ENCODE measurements at places on chromosomes 2 and 18. TPM values are rescaled to one million over a fixed set of nuclear protein-coding genes. Genes with fewer than 3 reads are reported as not detected.

RGPD8 gene
- total RNA-seq, result 9.5 TPM

DNA sequence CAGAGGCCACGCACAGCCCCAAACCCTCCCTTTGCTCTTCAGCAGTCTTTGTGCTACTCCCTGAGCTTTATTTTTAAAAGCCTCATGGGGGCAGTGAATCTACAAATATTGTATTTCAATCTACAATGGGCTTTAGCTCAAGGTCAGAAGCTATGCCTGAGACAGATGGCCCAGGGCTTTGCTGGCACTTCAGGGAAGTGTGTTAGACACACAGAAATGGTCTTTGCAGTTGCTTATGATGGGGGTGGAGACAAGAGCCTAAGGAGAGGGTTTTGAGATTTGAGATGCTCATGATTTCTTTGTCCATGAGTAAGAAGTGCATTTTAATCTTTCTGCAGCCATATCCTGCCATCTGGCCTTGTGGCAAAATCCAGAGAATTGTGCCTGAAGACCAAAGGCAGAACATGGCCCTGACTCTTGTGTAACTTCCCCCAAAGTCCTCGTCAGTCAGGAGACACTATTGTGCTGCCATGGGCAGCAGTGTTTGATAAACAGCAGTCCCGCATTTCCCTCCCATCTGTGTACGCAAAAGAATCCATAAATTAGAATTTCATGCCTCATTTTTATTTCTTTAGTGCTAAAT, 92.6 kb downstream of the VAPA start:
- no peak for DNase-seq

- DNase-seq, result no peak
Measured at GRCh38 chr2:121297217-121297830, 12.3 kb upstream of the TFCP2L1 start.

- DNase-seq, result no peak
Measured at GRCh38 chr2:128636802-128637147, 318.1 kb upstream of the HS6ST1 start.

- no peak for DNase-seq
Measured at GRCh38 chr2:163665817-163666216, 70.0 kb downstream of the FIGN start.

DNA sequence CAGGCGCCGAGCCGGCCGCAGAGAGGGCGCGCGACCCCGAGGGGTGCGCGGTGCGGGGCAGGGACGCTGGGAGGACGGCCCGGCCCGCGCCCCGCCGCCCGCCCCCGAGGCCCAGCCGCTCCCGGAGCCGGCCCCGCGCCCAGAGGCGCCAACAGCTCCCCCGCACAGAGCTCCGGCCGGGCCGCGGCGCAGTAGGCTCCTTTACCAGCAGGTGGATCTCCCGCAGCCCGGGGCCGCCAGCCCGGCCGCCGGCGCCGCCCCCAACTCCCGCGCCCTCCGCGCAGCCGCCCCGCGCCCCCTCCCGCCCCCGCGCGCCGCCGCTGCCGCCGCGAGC, 258 bp downstream of the MGAT4A start:
- peak; percentile 68 for DNase-seq

Data from activated CD4-positive, alpha-beta memory T cell treated with anti-CD3 and anti-CD28 coated beads, Interleukin-2, amount 10 ng/mL, durations not matched to agents 7 days and 5 days (primary cell).